Stimulated activated CD4-positive, alpha-beta T cell treated with anti-CD3 and anti-CD28 coated beads, Interleukin-4, amount 100 ng/mL, for 24 hours (primary cell): ENCODE measurements at places on chromosomes 1 and 21.
A peak's percentile ranks its signal among the peaks of the same experiment; 100 is the strongest.

- DNase-seq, result no peak
Measured at GRCh38 chr1:75079538-75080290, 54.5 kb upstream of the LHX8 start.

DNA sequence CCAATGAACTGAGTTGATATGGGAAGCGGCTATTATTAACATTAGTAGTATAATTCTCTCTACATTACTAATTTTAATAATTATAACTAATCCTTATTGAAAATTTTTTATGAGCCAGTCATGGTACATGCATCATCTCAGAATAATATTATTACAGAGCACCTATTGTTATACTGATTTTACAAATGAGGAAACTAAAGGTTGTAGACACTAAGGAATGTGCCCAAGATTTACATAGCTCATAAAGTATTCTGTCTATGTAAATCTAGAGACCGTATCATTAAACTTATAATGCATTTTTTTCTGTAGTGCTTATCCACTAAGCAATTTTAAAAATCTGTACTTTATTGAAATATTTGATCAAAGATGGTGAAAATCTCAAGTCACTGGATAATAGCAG lies 825.9 kb downstream of the PLA2G4A start:
- DNase-seq, result no peak

- no peak for DNase-seq
Measured at GRCh38 chr1:54750596-54750995, 13.7 kb downstream of the PARS2 start.

DNA sequence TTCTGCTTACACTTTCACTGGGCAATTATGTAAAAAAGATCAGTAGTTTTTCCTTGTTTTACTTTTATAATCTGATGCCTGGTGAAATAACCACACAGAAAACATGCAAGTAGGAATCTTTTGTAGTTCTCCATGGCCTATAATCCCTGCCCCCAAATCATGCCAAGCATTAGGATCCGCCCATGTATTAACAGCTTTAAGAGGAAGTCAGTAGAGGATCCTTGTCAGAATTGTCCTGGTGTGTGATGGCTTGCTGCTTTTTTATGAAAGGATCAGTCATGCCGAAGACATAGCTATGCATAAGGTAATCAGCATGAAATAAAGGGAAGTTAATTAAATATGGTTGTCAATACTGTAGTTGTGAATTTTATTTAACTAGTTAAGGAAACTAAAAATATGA lies 20.0 kb downstream of the ADGRL2 start:
- DNase-seq, result no peak

- DNase-seq, result no peak
Measured at GRCh38 chr1:229856009-229856650, 210.9 kb upstream of the GALNT2 start.

- DNase-seq, result no peak
Measured at GRCh38 chr1:55927702-55928290, 651.6 kb downstream of the PLPP3 start.

DNA sequence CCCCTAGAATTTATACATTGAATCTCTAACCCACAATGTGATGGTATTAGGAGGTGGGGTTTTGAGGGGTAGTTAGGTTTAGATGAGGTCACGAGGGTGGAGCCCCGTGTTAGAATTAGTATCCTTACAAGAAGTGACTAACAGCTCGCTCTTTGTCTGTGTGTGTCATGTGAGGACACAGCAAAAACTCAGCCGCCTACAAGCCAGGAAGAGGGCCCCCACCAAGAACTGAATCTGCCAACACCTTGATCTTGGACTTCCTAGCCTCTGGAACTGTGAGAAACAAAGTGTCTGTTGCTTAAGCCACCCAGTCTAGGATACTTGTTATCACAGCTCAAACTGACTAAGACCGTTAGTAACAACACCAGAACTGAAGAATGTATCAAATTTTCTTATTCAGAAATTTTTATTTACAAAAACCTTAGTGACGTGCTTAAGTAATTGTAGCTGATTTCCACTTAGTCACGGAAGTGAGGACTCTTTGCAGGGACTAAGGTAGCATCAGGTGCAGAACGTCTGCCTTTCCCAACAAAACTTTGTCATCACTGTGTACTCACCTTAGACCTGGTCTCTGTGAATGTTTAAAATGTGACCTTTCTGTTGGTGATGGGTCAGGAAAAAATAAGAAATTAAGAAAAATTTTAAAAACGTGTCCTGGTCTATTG lies 24.5 kb upstream of the LRRC8C start:
- DNase-seq, result peak; percentile 84

GRCh38 chr1:232045139-232045994 lies 418.8 kb downstream of the DISC1 start:
- no peak for DNase-seq

- DNase-seq, result no peak
Measured at GRCh38 chr1:51313961-51314777, 16.2 kb downstream of the TTC39A start.

DNA sequence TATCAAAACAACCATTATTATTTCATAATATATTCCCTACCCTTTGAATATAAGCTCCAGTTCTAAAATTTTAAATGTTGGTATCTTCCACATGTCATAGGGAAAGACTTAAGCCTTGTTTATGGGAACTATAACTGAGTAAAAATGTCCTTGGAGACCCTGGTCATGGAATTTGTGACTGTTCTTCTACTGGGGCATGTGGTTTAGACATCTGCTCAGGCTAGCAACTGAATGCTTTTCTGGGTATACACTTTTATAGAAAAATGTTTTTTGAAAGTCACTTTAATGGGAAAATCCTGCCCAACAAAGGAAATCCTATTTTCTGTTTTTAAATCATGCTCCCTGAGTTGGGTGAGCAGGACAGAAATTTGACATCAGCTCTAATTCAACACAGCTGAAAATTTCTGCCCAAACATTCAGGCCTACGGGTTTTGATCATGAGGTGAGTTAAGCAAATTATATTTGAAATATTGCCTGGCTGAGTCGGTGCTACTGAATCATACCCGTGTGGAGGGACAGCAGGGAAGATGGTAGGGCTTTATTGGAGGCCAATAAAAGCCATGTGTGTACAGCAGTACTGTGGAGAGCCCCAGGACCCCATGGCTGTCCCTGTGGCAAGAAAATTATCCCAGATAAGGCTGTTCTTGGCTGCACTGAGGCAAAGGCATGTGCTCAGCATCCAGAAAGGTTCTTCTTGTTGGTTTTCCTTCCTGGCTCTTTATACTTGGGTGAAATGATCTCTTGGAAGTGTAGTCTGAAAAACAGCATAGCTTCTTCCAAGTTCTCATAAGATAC lies 391.8 kb downstream of the DISC1 start:
- DNase-seq, result no peak
